ENCODE measurements at places on chromosomes 16 and 17. TPM values are rescaled to one million over a fixed set of nuclear protein-coding genes. Genes with fewer than 3 reads are reported as not detected.

DNA sequence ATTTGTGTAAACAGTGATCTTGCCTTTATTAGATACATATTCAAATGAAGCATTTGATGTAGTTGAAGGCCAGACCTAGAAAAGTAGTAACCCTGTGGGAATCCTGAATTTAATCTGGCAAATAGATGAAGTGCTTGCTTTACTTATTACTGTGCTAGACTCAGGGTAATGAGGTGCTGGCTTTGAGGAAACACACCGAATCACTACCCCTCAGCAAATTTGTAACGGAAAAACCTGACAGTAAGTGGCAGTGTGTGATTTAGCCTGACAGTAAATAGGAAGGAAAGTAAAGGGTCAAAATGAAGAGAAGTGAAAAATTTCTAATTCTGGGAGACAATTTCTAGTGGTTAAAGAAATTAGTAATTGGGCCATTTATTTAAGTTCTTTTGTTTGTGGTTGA, 90.2 kb downstream of the MAP2K4 start:
- H3K4me3 ChIP-seq: no peak overlapping the region
- no peaks in the 10 kb centered on the region for H3K4me1 ChIP-seq
- DNase-seq: no peak

GRCh38 chr16:26649381-26650045, 417.2 kb upstream of the C16orf82 start:
- no peaks in the 10 kb centered on the region for H3K4me1 ChIP-seq
- no peak overlapping the region for H3K4me3 ChIP-seq
- no peak for DNase-seq
- no peaks in the 10 kb centered on the region for H3K27me3 ChIP-seq
- no peaks in the 10 kb centered on the region for H3K36me3 ChIP-seq
- no peak overlapping the region for H3K27ac ChIP-seq

- peaks cover 6% of the 10 kb centered on the region for H3K4me1 ChIP-seq
- H3K4me3 ChIP-seq: no peak overlapping the region
- H3K27ac ChIP-seq: peak overlapping the region; percentile 41
Observed at GRCh38 chr17:50161911-50162288, 3.9 kb upstream of the SGCA start.

GRCh38 chr16:19184823-19185509, 16.9 kb downstream of the SYT17 start:
- no peak for DNase-seq
- no peak overlapping the region for H3K27ac ChIP-seq
- H3K36me3 ChIP-seq: peaks cover 5% of the 10 kb centered on the region
- no peak overlapping the region for H3K4me3 ChIP-seq
- no peaks in the 10 kb centered on the region for H3K4me1 ChIP-seq

- H3K4me1 ChIP-seq: peaks cover 56% of the 10 kb centered on the region
- DNase-seq: no peak
- peaks cover 31% of the 10 kb centered on the region for H3K36me3 ChIP-seq
- peak overlapping the region; percentile 28 for H3K27ac ChIP-seq
- H3K4me3 ChIP-seq: no peak overlapping the region
Observed at GRCh38 chr16:8861563-8862308, 7.1 kb downstream of the CARHSP1 start.

- no peaks in the 10 kb centered on the region for H3K27me3 ChIP-seq
- DNase-seq: no peak
- no peak overlapping the region for H3K27ac ChIP-seq
- H3K4me3 ChIP-seq: no peak overlapping the region
- peaks cover 24% of the 10 kb centered on the region for H3K4me1 ChIP-seq
- no peaks in the 10 kb centered on the region for H3K36me3 ChIP-seq
Observed at GRCh38 chr16:2507052-2507659, 6.6 kb upstream of the ATP6V0C start.

- H3K36me3 ChIP-seq: no peaks in the 10 kb centered on the region
- DNase-seq: no peak
- no peak overlapping the region for H3K27ac ChIP-seq
- peaks cover 42% of the 10 kb centered on the region for H3K27me3 ChIP-seq
- H3K4me3 ChIP-seq: no peak overlapping the region
Observed at GRCh38 chr17:76843703-76844484, 24.3 kb upstream of the MGAT5B start.

GRCh38 chr17:17963066-17963465, 9.1 kb downstream of the TOM1L2 start:
- DNase-seq: no peak
- H3K4me3 ChIP-seq: no peak overlapping the region
- H3K27me3 ChIP-seq: no peaks in the 10 kb centered on the region
- no peak overlapping the region for H3K27ac ChIP-seq

- DNase-seq: no peak
- no peak overlapping the region for H3K4me3 ChIP-seq
- no peak overlapping the region for H3K27ac ChIP-seq
- H3K27me3 ChIP-seq: no peaks in the 10 kb centered on the region
- H3K4me1 ChIP-seq: peaks cover 6% of the 10 kb centered on the region
- peaks cover 3% of the 10 kb centered on the region for H3K36me3 ChIP-seq
Observed at GRCh38 chr16:89453501-89454321, 36.6 kb downstream of the ANKRD11 start.

- peak; percentile 25 for DNase-seq
- peaks cover 16% of the 10 kb centered on the region for H3K36me3 ChIP-seq
- no peaks in the 10 kb centered on the region for H3K27me3 ChIP-seq
- peak overlapping the region; percentile 79 for H3K4me3 ChIP-seq
- no peaks in the 10 kb centered on the region for H3K4me1 ChIP-seq
- peak overlapping the region; percentile 93 for H3K27ac ChIP-seq
Observed at GRCh38 chr16:3444032-3444388, 530 bp downstream of the NAA60 start.

- H3K4me3 ChIP-seq: no peak overlapping the region
- no peaks in the 10 kb centered on the region for H3K27me3 ChIP-seq
- no peak overlapping the region for H3K27ac ChIP-seq
Observed at GRCh38 chr16:55495616-55496289, 13.1 kb upstream of the LPCAT2 start.

GRCh38 chr17:67411397-67411796, 34.3 kb downstream of the PITPNC1 start:
- no peaks in the 10 kb centered on the region for H3K27me3 ChIP-seq
- DNase-seq: no peak
- H3K27ac ChIP-seq: no peak overlapping the region
- no peaks in the 10 kb centered on the region for H3K36me3 ChIP-seq
- H3K4me3 ChIP-seq: no peak overlapping the region

The NPIPA5 gene
- polyA plus RNA-seq: 19.6 TPM

The OR1F1 gene
- not detected for polyA plus RNA-seq

The HYDIN gene
- polyA plus RNA-seq: 3.2 TPM

The PERCC1 gene
- 1.3 TPM for polyA plus RNA-seq

The CLEC3A gene
- 0.36 TPM for polyA plus RNA-seq

The TBC1D28 gene
- polyA plus RNA-seq: not detected
